CD4-positive, CD25-positive, alpha-beta regulatory T cell (primary cell): ENCODE measurements at places on chromosomes 4 and X. TPM values are rescaled to one million over a fixed set of nuclear protein-coding genes. Genes with fewer than 3 reads are reported as not detected.

CORIN gene
- total RNA-seq, result 0.64 TPM

DNA sequence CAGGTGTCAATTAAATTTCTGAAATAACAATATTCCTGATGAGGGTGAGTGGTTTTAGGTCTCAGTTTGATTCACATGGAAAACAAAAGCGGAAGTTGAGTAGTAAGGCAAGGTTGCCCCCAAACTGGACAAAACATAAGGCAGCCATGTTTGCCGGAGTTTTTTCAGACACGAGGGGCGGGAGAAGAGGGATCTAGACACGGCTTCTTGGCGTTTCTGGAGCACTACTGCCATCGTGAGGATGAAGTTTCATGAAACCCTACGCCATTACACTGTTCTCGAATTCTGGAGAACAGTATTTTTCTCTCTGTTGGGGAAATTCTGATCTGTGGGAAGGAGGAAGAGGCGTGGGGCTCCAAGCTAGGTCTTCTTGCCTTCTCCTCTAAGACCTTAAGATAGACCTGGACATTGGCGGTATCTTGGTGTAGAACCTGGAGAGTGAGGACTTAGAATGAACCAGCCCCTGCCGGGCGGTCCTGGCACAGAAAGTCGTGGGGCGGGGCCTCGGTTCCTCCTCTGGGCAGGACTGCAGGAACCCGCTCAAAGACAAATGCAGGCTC is 160.3 kb downstream of the OR13H1 start:
- peak; percentile 89 for DNase-seq

- no peak for DNase-seq
Measured at GRCh38 chrX:24563291-24564010, 83.7 kb downstream of the PCYT1B start.

GRCh38 chrX:101693476-101693875 is 33.8 kb upstream of the ARMCX2 start:
- no peak for DNase-seq

GAGE1 gene
- not detected for total RNA-seq

- no peak for DNase-seq
Measured at GRCh38 chr4:6142935-6143602, 57.3 kb downstream of the JAKMIP1 start.

STBD1 gene
- 0.47 TPM for total RNA-seq

GRCh38 chrX:65072590-65072989 is 96.3 kb upstream of the ZC4H2 start:
- DNase-seq, result no peak

GRCh38 chrX:72392816-72393800 is 87.4 kb upstream of the CITED1 start:
- no peak for DNase-seq

DNA sequence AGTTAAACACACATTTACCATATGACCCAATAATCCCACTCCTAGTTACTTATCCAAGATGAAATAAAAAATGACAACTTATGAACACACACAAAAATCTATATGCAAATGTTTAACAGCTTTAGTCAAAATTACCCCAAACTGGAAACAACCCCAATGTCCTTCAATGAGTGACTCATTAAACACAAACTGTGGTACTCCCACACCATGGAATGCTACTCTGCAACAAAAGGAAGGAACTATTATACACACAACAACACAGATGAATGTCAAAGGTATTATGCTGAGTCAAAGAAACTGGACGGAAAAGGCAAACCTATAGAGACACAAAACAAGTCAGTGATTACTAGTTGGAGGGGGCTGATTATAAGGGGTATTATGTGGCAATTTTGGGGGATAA is 40.5 kb downstream of the MED14 start:
- DNase-seq, result no peak

SORBS2 gene
- total RNA-seq, result 0.07 TPM

DNA sequence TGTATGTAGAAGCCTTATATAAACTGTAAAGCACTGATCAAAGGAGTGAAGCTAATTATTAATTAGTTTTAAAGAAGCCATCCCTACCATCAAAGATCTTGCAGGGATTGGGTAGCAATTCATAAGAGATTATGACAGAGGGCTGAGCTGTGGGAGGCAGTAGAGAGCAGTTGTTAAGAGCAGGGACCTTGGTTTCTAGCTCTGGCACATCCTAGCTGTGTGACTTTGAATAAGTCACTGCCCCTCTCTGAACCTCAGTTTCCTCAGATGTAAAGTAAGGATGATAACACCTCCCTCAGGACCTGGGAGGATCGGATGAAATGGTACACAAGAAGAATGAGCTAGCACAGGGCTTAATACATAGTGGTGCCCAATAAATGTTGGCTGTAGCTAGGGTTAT is 45.4 kb downstream of the APLN start:
- no peak for DNase-seq
